ENCODE measurements at places on chromosomes 3 and 15.

GRCh38 chr3:154584974-154585373 is 155.0 kb upstream of the GPR149 start:
- DNase-seq: no peak

GRCh38 chr3:49417516-49418120 is 4.7 kb downstream of the AMT start:
- no peak for DNase-seq

GRCh38 chr3:84974347-84974746 is 15.6 kb downstream of the CADM2 start:
- no peak for DNase-seq

DNA sequence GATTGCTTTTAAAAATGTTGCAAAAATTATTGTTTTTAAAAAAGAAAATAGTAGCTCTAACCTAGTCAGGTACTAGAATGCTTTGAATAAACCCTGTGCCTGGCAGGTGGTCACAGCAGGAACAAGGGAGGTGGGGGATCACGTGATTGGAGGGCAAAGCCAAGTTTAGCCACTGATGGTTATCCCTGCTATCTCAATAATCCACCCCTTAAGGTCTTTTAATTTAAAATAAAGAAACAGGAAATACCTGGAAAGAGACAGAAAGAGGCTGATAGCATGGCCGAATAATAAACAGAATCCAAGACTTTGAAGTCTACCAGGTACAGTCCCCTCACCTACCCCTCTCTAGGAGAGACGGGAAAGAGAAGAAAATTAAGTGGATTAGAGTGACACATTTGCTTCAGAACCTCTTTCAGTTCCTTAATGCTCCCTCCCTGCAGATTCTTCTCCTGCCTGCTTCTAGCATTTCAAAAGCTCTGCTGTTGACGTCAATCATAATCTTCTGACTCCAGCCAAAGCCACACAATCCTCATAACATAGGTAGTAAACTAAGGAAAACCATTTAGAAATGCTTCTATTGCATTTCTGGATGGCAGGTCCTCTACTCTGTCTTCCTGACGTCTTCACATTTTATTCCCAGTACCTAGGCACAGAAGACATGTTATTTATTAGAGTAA is 303.4 kb upstream of the MME start:
- no peak for DNase-seq

DNA sequence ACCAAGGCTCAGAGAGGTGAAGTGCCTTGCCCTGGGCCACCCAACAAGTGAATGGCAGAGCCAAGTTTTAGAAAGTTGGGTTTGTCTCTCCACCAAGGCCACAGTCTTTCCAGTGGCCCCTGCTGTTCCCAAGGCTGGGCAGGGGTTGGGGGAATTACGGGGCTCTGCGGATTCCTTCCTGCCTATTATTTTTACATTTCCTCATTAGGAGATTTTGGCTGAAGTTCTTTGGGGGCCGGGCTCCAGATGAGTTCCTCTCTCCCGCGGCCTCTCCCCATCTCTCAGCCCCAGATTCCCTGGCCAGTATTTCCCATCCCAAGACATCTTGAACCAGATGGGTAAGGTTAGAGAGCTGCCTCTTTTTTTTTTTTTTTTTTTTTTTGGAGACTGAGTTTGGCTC is 44.0 kb upstream of the SMAD6 start:
- DNase-seq: no peak

DNA sequence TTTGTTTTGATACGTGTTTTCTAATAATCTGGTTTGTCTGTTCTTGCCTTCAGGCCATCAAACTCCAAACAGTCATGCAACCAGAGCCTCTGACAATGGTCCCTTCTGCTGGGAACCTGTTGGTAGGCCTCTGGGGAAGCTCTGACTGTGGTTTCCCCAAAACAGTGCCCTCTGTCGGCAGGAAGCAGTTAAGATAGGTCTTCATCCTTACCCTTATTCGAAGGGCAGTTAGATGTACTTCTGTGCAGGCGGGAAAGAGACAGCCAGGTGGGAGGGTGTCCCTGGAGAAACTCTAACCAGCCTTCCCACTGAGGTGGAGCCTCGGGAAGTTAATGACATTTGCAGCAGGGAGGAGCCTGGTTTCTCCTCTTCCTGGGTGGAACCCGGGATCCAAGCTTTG is 81.6 kb upstream of the CHMP2B start:
- DNase-seq: peak; percentile 9

- DNase-seq: no peak
Observed at GRCh38 chr3:123952844-123953520, 8.0 kb downstream of the CCDC14 start.

DNA sequence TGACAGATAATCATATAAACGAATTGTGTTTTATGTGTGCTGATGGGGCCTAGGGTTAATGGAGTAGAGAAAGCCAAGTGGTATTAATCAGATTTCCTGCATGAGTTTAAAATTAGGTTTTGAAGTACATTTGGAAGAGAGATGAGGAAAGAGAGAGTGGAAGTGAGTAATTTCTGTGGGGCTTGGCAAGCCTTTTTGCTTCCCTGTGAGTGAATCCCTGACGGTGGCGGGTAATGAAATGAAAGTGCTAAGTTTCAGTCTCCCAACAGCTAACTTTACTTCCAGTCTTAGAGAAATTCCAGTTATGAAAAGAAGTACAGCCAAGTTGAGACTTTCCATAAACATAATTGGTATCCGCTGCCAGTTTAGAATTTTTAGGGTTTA is 139.4 kb downstream of the BBX start:
- no peak for DNase-seq

DNA sequence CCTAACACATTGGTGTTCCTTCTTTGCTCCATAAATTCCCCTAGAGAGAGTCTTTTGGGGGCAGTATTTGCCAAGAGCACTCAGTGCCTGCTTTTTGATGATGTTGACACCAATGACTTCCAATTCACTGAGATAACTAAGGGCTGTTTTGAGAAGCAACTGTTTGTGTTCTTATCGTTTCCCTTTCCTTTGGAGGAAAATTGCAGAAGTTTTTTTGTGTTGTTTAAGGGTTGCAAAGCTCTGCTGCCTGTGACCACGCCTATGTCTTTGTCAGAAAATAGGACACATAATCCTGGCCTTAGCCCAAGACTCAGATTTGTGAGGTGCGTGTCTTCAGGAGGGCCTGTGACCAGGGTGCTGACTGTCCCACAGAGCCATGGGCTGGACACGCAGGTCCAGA is 99.6 kb downstream of the FAM43A start:
- no peak for DNase-seq

- no peak for DNase-seq
Observed at GRCh38 chr3:189773056-189773455, 141.9 kb downstream of the TP63 start.

DNA sequence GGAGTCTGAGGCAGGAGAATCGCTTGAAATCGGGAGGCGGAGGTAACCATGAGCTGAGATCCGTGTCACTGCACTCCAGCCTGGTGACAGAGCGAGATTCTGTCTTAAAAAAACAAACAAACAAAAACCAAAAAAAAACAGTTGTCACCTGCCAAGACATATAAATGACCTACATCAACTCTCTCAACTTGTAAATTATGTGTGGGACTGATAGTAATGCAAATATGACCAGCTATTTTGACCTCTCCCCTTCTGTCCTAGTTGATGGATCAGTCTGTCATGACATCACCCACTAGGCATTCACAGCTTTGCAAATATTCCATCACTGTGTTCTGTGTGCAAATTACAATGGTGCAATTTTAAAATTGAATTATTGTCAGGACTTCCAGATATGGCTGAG is 175.4 kb downstream of the EBLN2 start:
- no peak for DNase-seq

GRCh38 chr15:37040072-37040742 is 60.1 kb downstream of the MEIS2 start:
- no peak for DNase-seq

DNA sequence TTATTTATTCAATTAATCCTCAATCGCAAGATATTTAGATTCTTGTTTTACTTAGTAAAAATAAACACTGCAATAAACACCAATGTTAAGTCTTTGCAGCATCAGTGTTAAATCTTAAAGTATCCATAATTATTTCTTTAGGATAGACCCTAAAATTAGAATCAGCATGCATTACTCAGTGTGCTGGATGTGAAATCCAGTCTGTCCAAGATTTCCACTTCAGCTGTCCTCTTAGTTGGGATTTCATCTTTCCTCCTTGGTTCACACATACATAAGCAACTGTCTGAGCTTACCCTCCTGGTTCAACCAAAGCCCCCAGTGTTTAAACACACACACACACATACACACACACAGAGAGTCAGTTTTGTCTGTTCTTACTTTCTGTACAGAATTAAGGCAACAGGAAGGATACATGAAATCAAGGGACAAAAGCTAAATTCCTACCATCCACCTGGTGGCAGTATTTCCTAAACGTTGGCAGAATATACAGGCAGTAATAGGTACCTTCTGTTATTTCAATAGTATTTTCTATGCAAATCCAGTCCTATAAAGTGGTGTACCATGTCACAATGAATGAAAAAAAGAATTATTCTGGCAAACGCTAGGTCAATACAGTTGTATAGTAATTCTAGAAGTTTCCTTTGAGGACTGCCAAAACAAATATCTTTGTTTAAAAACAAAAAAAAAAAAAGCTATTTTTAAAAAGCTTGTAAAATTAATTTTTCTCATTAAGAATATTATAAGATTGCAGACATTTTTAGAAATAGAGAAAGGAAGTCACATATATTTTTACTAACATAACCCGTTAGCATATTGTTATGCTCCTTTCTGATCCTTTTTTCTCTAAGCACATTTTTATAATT is 27.3 kb upstream of the DMXL2 start:
- peak; percentile 19 for DNase-seq

- no peak for DNase-seq
Observed at GRCh38 chr3:31614162-31614921, 81.6 kb downstream of the STT3B start.

DNA sequence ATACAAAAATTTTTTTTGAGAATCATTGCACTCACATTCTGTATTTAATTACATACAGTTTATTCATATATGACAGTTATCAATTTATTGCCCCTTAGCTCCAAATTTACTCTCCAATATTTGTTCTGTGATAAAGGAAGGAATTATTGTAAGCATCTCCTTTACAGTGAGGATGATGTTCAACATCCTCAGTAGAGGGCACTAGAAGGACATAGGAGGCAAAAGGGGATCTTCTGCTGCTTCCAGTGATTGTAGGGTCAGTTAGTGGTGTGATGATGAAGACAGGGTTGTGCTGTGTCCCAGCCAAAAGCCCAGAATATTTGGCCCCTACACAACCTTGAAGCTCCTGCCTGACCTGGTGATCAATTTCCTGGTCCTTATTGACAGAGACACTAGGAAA is 89.9 kb upstream of the DCBLD2 start:
- no peak for DNase-seq

- DNase-seq: no peak
Observed at GRCh38 chr15:80550219-80550907, 144.7 kb upstream of the ABHD17C start.

- DNase-seq: no peak
Observed at GRCh38 chr3:107953722-107954121, 137.1 kb downstream of the CD47 start.

DNA sequence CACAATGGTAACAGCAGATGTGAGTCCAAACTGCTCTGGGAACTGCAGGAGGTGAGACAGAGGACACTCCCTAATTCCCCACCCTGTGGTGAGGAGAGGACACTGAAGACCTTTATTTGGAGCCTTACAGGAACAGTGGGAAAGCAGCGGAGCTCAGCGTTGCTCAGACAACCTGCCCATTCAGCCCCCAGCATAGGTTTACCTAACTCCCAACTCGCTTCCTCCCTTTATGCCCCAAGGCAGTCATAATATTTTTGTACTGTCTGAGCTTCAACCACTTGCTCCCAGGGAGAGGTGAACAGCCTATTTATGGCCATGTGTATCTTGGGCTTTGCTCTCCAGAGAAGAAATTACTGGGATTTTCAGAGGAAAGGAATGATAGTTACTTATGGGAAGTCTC is 34.1 kb downstream of the SHC4 start:
- DNase-seq: no peak

GRCh38 chr15:51119120-51119519 is 24.4 kb upstream of the TNFAIP8L3 start:
- DNase-seq: no peak

All from transverse colon (tissue), 4 donors.